Glutamatergic neuron (in vitro differentiated cells): ENCODE measurements at places on chromosomes 12 and 14. TPM values are rescaled to one million over a fixed set of nuclear protein-coding genes. Genes with fewer than 3 reads are reported as not detected.

WNT1 gene
- not detected for total RNA-seq

DNA sequence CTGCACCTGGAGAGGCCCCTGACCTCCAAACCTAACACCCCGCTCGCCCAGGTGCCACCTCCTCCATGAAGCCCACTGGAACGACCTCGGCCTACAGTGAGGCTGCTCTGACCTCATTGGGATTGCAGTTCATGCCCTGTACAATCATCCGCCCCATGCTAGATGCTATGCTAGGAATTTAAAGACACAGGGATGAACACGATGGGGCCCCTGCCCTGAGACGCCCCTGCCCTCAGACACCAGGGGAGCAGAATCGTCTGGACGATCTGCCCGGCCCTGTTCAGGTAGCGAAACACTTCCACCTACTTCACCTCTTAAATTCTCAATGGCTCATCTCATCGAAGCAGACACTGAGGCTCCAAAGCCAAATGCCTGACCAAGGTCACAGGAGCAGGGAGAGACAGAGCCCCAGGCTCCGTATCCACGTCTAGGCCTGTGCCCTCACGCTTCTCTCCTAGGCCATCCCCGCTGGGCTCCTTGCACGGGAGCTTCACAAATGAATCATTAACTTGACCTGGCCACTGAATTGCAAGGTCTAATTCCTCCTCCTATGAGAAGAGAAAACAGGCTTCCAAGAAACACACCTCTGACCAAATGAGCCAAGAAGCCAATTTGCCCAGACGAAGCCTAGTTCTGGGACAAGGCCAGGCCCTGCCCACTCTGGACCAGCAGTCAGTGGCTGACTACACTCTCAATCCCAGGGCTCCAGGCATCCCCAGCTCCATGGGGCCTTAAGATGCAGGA is 35.2 kb downstream of the SCARB1 start:
- no peaks in the 10 kb centered on the region for H3K36me3 ChIP-seq
- H3K27ac ChIP-seq, result peak overlapping the region; percentile 68
- H3K4me3 ChIP-seq, result no peak overlapping the region
- no peak for DNase-seq

ERG28 gene
- total RNA-seq, result 16.2 TPM

CRACR2A gene
- total RNA-seq, result 4.5 TPM

DNA sequence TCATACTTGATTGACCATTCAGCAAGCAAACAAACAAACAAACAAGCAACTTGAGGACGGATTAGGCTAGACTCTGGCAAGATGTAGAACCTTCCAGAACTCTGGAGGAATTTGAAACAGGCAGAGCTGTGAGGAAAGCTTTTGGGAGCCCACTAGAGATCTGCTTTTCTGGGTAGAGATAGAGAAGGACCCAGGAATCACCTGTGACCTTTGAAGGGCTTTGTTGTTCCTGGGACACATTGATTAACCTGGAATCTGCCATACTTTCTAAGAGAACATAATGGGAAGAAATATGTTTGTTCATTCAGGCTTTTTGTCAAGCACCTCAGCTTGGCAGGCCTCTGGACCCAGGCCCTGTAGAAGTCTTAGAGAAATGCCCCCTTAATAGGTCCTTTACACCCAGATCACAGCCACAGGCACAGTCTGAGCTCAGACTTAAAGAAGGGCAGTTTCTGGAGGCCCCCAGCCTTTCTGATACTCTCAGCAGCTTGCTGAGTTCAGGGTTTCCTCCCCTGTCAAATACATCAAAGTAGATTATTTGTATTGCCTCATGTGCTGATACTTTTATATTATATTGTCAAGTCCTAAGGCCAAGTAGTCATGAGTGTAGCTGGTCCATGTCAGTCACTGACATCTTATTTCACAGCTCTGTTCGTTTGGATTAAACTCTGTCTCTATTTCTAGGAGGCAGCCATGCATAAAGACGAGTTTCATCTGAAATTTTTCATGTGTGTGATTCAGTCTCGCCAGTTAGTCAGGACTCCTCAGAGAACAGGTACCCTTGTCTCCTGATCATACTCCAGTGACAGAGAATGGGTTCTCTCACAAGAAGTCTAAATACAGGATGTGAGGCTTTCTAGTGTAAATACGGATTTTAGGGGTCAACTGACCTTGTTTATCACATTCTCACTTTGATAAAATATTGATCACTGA is 1.1 kb upstream of the SENP1 start:
- peak overlapping the region; percentile 96 for H3K27ac ChIP-seq
- peak overlapping the region; percentile 97 for H3K4me3 ChIP-seq
- DNase-seq, result no peak
- H3K4me1 ChIP-seq, result peaks cover 4% of the 10 kb centered on the region

DNA sequence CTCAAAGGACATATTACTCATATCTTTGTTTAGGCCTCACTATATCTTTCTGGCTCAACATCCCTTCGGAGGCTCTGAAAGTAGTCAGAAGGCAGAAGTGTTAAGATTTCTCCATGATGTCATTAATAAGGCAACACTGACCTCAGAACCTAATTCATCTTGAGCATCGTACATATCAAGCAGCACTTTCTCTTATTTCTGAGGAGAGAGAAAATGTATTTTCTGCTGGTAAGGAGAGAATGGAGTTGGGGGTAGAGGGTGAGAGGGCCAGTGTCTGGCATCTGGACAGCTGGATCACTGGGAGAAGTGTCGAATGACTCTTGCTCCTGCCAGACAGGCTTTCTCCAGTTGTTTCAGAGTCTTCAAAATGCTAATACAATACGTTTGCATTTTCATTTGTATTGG is 213.2 kb upstream of the PRICKLE1 start:
- no peak overlapping the region for H3K4me3 ChIP-seq
- no peak overlapping the region for H3K27ac ChIP-seq
- DNase-seq, result no peak
- no peaks in the 10 kb centered on the region for H3K4me1 ChIP-seq

- no peak for DNase-seq
- no peak overlapping the region for H3K27ac ChIP-seq
- peaks cover 1% of the 10 kb centered on the region for H3K27me3 ChIP-seq
- peaks cover 10% of the 10 kb centered on the region for H3K4me1 ChIP-seq
- no peaks in the 10 kb centered on the region for H3K36me3 ChIP-seq
- peak overlapping the region; percentile 80 for H3K4me3 ChIP-seq
Measured at GRCh38 chr12:26227361-26227745, 32.0 kb downstream of the SSPN start.

ANO6 gene
- 35.9 TPM for total RNA-seq

TEX52 gene
- not detected for total RNA-seq

MMP19 gene
- not detected for total RNA-seq

- H3K4me3 ChIP-seq, result no peak overlapping the region
- peaks cover 3% of the 10 kb centered on the region for H3K4me1 ChIP-seq
- peaks cover 2% of the 10 kb centered on the region for H3K27me3 ChIP-seq
- H3K36me3 ChIP-seq, result peaks cover 7% of the 10 kb centered on the region
- H3K27ac ChIP-seq, result no peak overlapping the region
Measured at GRCh38 chr12:104748790-104749189, 209.3 kb downstream of the SLC41A2 start.

GRCh38 chr12:1948883-1949282 is 30.4 kb upstream of the CACNA2D4 start:
- peaks cover 4% of the 10 kb centered on the region for H3K36me3 ChIP-seq
- peaks cover 3% of the 10 kb centered on the region for H3K27me3 ChIP-seq
- DNase-seq, result no peak
- H3K4me1 ChIP-seq, result peaks cover 12% of the 10 kb centered on the region
- H3K4me3 ChIP-seq, result no peak overlapping the region

- no peak overlapping the region for H3K4me3 ChIP-seq
- DNase-seq, result no peak
- no peak overlapping the region for H3K27ac ChIP-seq
Measured at GRCh38 chr14:102528431-102529170, 19.0 kb upstream of the ANKRD9 start.

DNA sequence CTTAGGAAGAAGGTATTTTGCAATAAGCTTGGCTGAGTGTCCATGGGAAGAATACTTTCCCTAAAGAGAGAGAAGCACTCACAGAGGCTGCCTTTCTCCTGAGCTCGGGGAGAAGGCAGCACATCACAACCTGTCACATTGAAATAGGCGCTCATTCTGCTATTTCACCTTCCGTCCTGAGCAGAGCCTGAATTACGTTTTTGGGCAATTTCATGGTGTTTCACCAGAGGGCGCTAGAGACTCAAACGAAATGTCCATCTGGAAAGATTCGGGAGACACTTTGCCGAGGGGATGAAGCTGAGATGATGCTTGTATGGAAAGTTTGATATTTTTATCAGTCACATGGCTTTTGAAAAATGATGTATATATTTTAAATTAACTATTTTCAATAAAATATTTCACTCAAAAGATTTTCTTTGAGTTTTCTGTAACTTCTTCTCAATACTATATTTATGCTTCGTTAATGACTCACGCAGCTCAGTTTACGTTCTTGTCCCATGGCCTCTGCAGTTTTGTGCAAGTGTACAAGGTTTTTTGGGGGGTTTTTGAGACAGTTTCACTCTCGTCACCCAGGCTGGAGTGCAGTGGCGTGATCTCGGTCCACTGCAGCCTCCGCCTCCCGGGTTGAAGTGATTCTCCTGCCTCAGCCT is 17.4 kb upstream of the B4GALNT3 start:
- no peak overlapping the region for H3K27ac ChIP-seq
- no peak overlapping the region for H3K4me3 ChIP-seq
- H3K27me3 ChIP-seq, result no peaks in the 10 kb centered on the region

NTS gene
- total RNA-seq, result 2.3 TPM

- H3K27me3 ChIP-seq, result peaks cover 11% of the 10 kb centered on the region
- H3K4me3 ChIP-seq, result no peak overlapping the region
- no peaks in the 10 kb centered on the region for H3K36me3 ChIP-seq
Measured at GRCh38 chr12:116528065-116528464, 31.1 kb upstream of the MAP1LC3B2 start.

SLC7A7 gene
- 1.7 TPM for total RNA-seq

DNA sequence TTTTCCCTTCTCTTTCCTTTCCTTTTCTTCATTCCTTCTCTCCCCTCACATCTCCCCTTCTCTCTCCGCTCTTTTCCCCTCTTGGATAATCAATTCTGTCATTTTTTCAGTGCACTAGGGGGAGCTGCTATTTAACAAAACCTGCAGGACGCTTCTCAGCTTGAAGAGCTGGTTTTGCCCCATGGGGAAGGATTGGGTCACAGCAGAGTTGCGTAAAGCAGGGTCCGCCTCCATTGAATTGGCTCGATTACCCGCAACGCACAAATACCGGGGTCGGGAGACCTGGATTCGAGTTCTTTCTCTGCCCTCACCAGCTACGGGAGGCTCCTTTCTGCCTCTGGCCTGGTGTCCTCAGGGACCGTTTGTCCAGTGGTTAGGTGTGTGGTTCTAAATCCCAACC is 42.1 kb upstream of the CHGA start:
- H3K36me3 ChIP-seq, result peaks cover 3% of the 10 kb centered on the region
- H3K4me3 ChIP-seq, result peak overlapping the region; percentile 5
- peaks cover 24% of the 10 kb centered on the region for H3K4me1 ChIP-seq
- H3K27ac ChIP-seq, result no peak overlapping the region
- H3K27me3 ChIP-seq, result peaks cover 5% of the 10 kb centered on the region

GRCh38 chr14:41299924-41300323 is 306.8 kb upstream of the LRFN5 start:
- no peak for DNase-seq
- no peak overlapping the region for H3K27ac ChIP-seq
- peaks cover 3% of the 10 kb centered on the region for H3K4me1 ChIP-seq
- no peak overlapping the region for H3K4me3 ChIP-seq
- H3K27me3 ChIP-seq, result no peaks in the 10 kb centered on the region
- H3K36me3 ChIP-seq, result no peaks in the 10 kb centered on the region

CLEC14A gene
- total RNA-seq, result 0.96 TPM

DNA sequence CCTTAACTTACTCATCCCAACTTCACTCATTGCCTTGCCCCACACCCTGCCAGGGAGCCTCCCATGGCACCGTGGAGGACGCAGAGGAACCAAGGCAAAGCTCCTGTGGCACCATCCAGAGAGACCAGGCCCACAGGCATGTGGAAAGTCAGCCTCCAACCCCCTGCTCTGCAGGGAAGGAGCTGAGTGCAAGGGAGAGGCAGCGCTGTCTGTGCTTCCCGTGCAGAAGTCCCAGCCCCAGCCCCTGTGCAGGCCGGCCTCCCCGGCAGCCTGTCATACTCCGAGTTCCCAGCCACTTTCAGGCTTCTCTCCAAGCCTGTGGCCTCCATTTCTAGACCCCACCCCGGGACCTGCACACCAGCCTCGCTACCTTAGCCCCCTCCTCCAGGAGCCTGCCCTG is 106.4 kb downstream of the SINHCAF start:
- DNase-seq, result no peak
- H3K27me3 ChIP-seq, result peaks cover 19% of the 10 kb centered on the region
- H3K4me3 ChIP-seq, result no peak overlapping the region
- no peak overlapping the region for H3K27ac ChIP-seq
- peaks cover 2% of the 10 kb centered on the region for H3K4me1 ChIP-seq

DHRS2 gene
- total RNA-seq, result 0.42 TPM

DNA sequence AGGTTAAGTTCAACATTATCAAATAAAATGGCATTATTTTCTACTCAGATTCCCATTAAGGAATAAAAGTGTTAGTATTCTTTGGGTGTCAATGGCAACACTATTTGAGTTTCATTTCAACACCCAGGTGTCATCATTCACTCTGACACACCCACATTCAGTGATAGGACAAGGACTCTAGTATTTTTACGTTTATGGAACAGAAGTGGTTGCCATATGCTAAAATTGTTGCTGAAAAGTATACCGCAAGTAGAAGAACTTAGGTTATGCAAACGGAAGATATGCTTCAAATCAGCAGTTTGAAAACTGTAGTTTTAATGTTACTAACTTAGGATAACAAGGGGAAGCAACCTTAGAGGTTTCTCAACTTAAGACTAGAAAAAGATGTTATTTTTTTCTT is 20.0 kb upstream of the SGPP1 start:
- no peak for DNase-seq
- no peaks in the 10 kb centered on the region for H3K36me3 ChIP-seq
- no peak overlapping the region for H3K27ac ChIP-seq
- H3K4me1 ChIP-seq, result no peaks in the 10 kb centered on the region

GRCh38 chr14:31505411-31505810 is 17.6 kb upstream of the GPR33 start:
- no peak overlapping the region for H3K27ac ChIP-seq
- no peaks in the 10 kb centered on the region for H3K4me1 ChIP-seq
- H3K4me3 ChIP-seq, result no peak overlapping the region
- no peaks in the 10 kb centered on the region for H3K27me3 ChIP-seq
- DNase-seq, result no peak
- no peaks in the 10 kb centered on the region for H3K36me3 ChIP-seq

KRT85 gene
- total RNA-seq, result not detected

CATSPERB gene
- total RNA-seq, result not detected

BCL2L2 gene
- total RNA-seq, result 32.6 TPM

DNA sequence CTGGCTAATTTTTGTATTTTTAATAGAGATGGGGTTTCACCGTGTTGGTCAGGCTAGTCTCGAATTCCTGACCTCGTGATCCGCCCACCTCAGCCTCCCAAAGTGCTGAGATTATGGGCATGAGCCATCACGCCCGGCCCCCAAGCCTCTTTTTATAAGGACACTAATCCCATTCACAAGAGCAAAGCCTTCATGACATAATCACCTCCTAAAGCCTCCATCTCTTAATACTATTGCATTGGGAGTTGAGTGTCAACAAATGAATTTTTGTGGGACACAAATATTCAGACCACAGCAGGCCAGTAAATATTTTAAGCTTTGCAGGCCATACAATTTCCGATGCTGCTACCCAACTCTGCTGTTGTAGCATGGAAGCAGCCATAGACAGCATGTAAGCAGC is 10.9 kb downstream of the RNF212B start:
- H3K4me3 ChIP-seq, result no peak overlapping the region
- no peaks in the 10 kb centered on the region for H3K27me3 ChIP-seq
- DNase-seq, result no peak
